Hepatocyte (in vitro differentiated cells): ENCODE measurements at places on chromosomes 3 and 15. TPM values are rescaled to one million over a fixed set of nuclear protein-coding genes. Genes with fewer than 3 reads are reported as not detected.

The GPR171 gene
- total RNA-seq, result not detected in 2 replicates

DNA sequence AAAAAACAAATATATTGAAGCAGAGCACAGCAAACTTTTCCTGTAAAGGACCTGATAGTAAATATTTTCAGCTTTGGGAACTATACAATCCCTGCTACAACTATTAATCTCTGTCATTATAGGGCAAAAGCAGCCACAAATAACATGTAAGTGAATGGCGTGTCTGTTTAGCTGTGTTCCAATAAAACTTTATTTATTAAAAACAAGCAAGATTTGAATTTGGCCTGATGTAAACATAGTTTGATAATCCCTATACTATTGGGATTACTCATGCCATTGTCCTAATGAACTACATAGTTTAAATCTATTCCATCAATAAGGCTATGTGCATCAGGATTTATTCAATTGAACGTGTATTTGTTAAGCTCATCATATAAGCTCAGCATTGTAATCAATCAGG, 286.8 kb upstream of the CNTN6 start:
- H3K4me1 ChIP-seq, result no peaks in the 10 kb centered on the region
- H3K4me3 ChIP-seq, result no peak overlapping the region
- no peaks in the 10 kb centered on the region for H3K36me3 ChIP-seq
- H3K27me3 ChIP-seq, result no peaks in the 10 kb centered on the region

The PLSCR5 gene
- total RNA-seq, result 0.60 and 2.0 TPM in 2 replicates

- H3K27ac ChIP-seq, result peak overlapping the region; percentile 61
- peaks cover 37% of the 10 kb centered on the region for H3K4me1 ChIP-seq
- no peak overlapping the region for H3K4me3 ChIP-seq
- H3K27me3 ChIP-seq, result no peaks in the 10 kb centered on the region
- no peaks in the 10 kb centered on the region for H3K36me3 ChIP-seq
These were observed 59.2 kb upstream of the TRAK1 start for GRCh38 chr3:42031808-42032480.

DNA sequence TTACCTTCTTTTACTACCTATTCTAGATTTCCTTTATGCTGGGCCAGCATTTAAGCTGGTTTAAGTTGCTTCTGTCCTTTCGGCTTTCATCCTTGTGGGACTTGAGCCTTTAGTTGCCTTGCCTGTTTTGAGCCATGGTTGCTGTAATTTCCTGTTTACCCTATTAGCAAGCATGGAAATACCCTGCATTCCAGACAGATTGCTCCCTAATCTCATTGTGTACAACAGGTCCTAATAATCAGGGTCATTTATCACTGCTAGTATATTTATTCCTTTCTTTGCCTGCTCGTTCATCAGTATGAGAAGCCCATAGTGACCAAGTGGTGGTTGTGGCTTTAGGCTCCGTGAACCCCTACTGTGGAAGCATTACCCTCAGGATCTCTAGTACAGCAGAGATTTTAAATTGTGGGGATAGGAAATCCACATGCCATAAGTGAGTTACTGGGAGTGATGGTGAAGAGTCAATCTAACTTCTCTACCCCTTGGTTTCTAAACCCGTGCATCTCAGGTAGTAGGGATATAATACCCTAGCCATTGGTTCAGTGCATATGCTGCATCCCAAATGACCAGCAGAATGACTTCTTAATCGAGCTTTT, 31.9 kb downstream of the NCK1 start:
- peak; percentile 14 for DNase-seq
- H3K4me1 ChIP-seq, result peaks cover 10% of the 10 kb centered on the region

The ACAD9 gene
- total RNA-seq, result 26.0 and 33.8 TPM in 2 replicates

DNA sequence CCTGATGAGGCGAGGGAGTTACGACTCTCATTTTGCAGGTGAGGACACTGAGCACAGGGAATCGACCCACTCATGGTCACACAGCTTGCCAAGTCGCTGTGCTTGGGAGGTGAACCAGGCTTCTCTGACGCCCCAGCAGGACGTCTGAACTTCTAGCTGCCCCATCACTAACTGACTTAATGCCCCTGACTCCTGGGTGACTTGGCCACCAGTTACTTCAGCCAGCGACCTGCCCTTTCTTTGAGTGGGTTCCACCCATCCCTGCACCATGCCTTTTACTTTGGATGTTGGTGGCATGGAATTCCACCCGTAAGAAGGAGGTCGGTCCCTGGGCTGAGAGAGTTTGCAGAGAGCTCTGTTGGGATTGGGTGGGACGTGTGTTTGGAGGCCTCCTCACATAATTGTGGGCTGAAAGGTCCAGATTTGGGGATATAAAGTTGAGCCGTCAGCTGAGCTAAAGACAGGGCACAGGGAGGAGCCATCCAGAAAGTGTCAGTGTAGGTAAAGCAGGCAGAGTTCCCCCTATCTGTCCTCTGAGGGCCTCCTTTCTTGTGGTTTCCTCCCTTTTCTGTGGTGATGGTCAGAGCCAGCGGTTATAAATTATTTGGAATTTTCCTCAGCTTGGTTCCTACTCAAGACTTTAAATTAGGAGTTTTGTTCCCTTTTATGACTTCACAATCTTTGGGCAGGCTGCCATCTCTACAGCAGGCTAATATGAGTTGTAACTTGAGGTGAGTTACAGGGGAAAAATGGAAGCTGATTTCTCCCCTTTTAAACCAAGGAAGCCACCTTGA, 55.0 kb downstream of the FLNB start:
- H3K4me3 ChIP-seq, result no peak overlapping the region
- peaks cover 90% of the 10 kb centered on the region for H3K4me1 ChIP-seq
- DNase-seq, result peak; percentile 40

- no peak overlapping the region for H3K4me3 ChIP-seq
- DNase-seq, result no peak
- no peaks in the 10 kb centered on the region for H3K36me3 ChIP-seq
- H3K27me3 ChIP-seq, result no peaks in the 10 kb centered on the region
- no peaks in the 10 kb centered on the region for H3K4me1 ChIP-seq
These were observed 6.9 kb upstream of the SPG11 start for GRCh38 chr15:44670087-44670950.

The RARB gene
- total RNA-seq, result 30.7 and 33.0 TPM in 2 replicates

DNA sequence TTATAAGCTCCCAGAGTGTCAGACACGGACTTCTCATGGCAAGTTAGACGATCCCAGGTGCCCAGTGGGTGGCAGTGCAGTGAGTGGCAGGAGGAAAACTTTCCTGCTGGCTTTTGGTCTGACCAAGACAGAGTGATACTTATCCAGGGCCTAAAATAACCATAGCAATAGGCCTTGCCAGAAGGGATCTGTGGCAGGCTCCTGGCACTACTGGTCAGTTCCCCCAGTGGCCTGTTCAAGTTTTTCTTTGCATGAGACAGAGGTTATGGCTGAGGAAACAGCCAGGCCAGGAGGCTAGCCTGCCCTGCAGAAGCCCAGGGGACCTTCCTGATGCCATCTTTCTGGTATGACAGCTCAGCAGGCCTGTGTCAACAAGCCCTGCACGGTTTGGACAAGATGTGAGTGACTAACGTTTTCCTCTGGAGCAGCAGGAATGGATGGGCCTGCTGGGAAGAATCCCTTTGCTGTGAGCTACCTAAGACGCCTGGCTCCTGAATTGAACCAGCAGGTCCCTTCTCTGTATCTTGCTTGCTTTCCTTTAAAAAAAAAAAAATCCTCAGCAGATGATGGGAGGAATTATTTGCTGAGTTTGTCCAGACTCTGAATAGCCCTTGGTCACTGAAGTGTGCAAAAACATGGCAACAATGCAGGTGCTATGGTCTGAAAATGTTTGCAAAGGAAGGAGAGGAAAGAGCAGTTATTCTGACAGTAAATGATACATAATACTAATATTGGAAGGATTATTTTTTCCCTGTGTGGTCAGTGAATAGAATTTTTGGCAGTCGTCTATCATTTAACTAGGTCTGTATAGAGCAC, 18.0 kb downstream of the SCG5 start:
- H3K4me1 ChIP-seq, result no peaks in the 10 kb centered on the region
- DNase-seq, result no peak
- H3K27me3 ChIP-seq, result no peaks in the 10 kb centered on the region
- H3K27ac ChIP-seq, result no peak overlapping the region
- no peak overlapping the region for H3K4me3 ChIP-seq

GRCh38 chr3:65265942-65266590, 578.3 kb upstream of the ADAMTS9 start:
- no peak for DNase-seq
- H3K4me1 ChIP-seq, result no peaks in the 10 kb centered on the region
- no peaks in the 10 kb centered on the region for H3K36me3 ChIP-seq
- no peak overlapping the region for H3K4me3 ChIP-seq
- H3K27ac ChIP-seq, result no peak overlapping the region
